ENCODE measurements at places on chromosomes 2 and 18.

- DNase-seq = no peak
Measured at GRCh38 chr2:66962716-66963115, 434.4 kb upstream of the ETAA1 start.

DNA sequence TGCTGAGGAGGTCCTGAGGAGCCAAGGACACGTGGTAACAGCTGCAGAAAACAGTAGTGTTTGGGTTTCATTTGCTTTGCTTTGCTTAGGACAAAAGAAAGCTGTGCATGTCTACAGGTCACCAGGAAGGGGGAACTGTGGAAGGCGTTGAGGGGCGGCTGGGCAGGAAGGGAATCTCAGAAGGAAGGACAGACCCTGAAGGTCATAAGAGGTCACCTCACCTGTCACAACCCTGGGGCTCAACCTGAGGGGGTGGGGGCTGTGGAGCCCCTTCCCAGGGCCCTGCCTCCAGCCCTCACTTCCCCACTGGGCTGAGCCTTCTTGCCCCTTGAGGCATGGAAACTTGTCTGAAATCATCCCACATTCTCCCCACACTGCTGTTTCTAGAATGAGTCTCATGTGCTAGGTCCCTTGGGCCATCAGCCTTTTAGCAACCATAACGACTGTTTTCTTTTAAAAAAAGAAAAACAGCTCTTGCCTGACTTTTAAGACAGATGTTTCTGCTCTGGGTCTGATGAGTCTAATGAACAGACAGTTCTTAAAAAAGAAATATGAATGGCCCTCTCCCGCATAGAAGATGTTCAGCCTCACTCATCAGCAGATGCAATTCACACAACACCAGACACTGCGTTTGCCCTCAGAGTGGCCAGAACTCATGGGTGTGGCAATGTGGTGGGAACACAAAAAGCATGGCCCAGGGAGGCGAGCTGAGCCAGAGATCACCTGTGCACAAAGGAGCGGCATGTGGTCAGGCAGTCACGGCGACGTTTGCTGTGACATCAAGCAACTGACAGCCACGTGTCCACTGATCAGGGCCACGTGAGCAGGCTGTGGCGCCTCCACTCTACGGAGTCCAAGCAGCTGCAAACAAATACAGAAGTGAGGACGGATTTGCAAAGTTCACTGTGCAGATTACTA, 84.0 kb downstream of the SEPTIN10 start:
- no peak for DNase-seq

DNA sequence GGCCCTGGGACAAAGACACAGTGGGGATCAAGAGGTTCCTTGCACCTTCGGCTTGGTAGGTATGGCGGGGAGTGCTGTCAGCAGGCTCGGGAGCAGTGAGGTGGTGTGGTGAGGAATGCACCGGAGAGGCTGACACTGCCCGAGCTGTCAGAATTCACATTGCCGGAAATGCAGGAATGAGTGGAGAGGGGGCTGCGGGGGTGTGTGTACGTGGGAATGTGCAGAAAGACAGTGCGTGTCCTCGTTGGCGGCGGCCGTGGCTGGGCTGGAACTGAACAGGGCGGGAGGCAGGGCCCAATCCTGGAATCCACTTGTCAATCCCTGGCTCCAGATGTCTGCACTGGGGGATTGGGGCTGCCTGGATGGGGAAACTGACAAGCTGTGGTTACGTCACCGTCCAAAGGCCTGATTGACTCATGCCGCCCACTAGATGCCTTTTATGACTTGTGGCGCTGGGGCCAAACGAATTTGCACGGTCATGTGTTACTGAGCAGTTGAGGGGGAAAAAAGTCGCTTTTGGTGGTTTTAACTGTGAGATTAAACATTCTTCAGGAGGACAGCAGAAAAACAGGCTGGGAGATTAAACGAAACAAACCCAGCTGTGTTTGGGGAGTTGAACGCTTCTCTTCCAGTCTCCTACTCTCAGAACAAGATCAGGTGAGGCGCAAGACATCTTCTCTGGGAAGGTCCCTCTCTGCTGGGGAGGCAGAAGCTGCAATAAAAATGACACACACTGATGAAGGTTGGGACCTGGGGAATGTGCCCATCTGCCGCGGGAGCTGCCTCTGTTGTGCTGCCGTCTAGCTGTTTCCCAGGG, 189.4 kb upstream of the GLI2 start:
- DNase-seq = no peak

DNA sequence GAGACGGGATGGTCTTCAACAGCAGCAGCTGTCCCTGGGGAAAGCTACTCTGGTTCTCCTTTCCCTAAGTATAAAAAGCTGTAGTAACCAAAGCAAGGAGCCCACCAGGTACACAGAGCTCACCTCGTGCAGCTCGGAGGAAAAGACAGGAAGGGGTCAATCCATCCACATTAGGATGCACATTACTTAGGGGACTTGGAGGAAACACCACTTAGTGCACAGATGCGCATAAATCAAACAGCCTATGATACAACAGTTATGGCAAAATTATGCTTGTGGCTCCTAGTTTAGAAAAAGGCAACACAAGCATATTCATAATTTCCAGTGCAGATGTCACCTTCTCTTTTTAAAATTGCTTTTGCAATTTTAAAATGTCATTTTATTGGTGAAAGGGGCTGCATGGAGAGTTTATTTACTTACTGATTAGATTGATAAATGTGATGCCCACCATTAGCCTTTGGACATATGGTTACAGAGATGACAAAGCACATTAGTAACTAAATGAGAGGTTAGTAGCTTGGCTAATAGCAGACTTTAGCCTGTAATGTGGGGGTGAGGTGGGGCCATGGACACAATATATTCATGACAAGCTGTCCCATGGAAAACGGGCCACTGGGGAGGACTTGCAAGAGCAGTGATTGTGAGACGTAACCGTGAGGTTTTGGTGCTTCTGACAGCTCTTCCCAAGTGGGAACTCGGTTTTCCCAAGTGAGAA, 199.8 kb downstream of the MYT1L start:
- DNase-seq = no peak

- DNase-seq = no peak
Measured at GRCh38 chr2:205673312-205673711, 9.0 kb upstream of the NRP2 start.
